Right ventricle myocardium inferior (tissue), 1 donor: ENCODE measurements at places on chromosomes 5 and 9.

DNA sequence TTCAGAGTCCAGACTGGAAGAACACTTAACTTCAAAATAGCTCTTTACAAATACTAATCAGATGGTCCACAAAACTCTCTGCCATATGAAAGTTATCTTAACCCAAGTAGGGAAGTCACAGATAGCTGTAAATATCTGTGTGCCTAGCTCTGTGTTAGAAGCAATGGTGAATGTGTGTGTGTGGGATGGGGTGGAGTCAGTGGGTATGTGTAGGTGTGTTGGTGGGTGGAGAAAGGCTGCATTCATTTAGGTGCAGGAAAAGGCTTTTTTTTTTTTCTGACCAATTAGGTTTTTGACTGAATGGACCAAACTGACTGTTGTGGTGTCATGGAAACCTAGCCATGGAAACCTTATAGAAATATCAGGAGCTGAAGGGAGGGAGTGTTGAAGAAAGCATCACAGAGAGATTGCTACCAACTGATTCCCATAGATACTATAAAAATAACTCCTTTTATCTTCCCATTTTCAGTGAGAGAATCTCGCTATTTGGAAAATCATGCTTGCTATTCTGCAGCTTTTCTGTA lies 156.2 kb upstream of the NR3C1 start:
- DNase-seq = no peak

GRCh38 chr9:133502112-133502511 lies 22.6 kb downstream of the MYMK start:
- no peak for DNase-seq

DNA sequence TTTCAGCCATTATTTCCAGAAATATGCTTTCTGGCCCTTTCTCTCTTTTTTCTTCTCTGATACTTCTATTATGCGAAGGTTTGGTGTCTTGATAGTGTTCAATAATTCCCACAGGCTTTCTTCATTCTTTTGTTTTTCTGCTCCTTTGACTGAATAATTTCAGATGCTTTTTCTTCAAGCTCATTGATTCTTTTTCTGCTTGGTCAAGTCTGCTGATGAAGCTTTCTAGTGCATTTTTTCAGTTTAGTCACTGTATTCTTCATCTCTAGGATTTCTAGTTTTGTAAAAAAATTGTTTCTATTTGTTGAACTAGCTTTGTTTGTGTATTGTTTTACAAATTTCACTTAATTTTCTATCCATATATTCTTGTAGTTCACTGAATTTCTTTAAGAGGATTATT lies 304.0 kb upstream of the TARS1 start:
- DNase-seq = no peak

DNA sequence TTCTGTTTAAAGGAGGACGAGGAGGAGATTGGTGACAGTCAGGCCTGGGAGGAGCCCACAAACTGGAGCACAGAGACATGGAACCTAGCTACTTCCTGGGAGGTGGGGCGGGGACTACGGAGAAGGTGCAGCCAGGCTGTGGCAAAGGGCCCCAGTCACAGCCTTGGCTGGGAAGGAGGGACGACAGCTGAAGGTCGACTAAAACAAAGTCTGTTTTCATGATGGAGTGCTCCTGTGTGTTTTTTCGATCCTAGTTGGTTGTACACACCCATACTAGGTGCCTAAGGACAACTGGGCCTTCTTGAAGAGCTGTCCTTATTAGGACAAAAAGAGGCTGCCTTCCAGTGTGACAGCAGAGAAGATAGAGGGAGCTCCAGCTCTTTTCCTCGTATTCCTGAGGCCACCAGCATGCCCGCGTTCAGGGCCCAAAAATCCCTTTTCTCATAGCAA lies 2.9 kb downstream of the CCDC107 start:
- DNase-seq = no peak

GRCh38 chr5:15704397-15704947 lies 204.5 kb downstream of the FBXL7 start:
- DNase-seq = no peak

GRCh38 chr9:12464910-12465512 lies 228.2 kb upstream of the TYRP1 start:
- no peak for DNase-seq

DNA sequence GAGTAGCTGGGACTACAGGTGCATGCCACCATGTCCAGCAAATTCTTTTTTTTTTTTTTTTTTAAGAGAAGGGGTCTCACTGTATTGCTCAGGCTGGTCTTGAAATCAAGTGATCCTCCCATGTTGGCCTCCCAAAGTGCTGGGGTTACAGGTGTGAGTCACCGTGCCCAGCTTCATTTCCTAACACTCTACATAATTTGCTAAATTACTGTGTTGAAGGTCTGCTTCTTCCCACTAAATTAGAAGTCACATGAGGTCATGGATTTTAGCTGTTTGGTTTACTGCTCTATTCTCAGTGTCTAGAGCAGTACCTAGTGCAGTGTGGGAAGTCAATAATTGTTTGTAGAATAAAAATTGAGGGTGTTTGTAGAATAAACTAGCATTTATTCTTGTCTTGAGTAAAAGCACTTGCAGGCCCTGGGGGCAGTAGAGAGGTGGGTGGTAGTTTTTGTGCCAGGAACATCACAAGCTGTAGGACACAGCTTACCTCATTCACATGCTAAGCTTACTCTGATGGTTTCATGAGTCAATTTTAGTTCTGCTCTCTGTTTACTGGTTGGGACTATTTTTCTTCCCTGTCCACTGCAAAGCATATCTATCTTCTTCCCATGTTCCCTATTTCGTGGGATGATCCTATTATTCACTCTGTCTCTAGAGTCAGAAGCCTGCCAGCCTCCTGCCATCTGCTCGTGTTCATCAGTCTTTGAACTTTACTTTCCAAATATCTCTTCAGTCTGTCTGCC lies 7.0 kb downstream of the TEX48 start:
- DNase-seq = no peak

- DNase-seq = no peak
Observed at GRCh38 chr5:78367318-78367991, 7.0 kb downstream of the SCAMP1 start.

DNA sequence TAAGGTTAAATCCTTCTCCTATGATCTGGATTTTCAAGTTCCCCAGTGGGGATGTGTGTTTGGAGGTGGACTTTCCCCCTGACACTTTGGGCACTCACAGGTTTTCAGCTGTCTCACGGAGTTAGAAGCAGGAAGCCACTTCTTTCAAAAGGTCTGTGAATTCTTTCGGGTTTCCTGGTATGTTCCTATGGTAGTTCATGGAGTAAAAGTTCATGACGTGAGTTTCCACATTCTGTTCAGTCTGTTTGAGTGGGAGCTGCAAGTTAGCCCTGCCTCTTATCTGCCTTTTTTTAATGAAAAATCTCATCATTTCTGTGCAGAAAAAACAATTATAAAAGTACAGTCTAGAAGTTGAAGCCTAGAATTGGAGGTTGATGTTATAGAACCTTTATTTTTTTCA lies 24.9 kb upstream of the SNCAIP start:
- no peak for DNase-seq

DNA sequence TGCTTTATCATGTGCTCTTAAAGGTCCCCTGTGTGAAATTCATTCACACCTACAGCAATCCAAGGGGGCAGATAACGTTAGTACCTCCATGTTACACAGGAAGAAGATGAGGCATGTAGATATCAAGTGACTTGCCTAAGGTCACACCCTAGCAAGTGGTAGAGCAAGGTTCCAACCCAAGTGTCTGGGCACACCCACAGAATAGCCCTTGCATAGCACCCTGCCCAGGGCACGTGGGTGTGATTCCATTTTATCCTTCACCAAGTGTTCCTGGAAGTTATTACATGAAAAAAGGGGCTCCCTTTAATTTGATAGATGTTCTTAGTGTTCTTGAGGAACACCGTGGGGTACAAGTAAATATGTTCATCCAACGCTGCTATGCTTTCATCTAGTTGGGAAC lies 4.9 kb downstream of the TMEM171 start:
- no peak for DNase-seq

DNA sequence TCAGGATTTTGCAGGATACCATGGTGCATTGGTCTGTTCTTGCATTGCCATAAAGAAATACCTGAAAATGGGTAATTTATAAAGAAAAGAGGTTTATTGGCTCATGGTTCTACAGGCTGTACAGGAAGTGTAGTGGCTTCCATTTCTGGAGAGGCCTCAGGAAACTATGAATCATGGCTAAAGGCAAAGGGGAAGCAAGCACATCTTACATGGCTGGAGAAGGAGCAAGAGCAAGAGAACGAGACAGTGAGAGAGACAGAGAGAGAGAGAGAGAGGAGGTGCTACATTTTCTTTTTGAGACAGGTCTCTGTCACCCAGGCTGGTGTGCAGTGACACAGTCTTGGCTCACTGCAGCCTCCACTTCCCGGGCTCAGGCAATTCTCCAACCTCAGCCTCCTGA lies 43.9 kb downstream of the P4HA2 start:
- no peak for DNase-seq

- DNase-seq = no peak
Observed at GRCh38 chr9:109369285-109369684, 48.4 kb upstream of the EPB41L4B start.

DNA sequence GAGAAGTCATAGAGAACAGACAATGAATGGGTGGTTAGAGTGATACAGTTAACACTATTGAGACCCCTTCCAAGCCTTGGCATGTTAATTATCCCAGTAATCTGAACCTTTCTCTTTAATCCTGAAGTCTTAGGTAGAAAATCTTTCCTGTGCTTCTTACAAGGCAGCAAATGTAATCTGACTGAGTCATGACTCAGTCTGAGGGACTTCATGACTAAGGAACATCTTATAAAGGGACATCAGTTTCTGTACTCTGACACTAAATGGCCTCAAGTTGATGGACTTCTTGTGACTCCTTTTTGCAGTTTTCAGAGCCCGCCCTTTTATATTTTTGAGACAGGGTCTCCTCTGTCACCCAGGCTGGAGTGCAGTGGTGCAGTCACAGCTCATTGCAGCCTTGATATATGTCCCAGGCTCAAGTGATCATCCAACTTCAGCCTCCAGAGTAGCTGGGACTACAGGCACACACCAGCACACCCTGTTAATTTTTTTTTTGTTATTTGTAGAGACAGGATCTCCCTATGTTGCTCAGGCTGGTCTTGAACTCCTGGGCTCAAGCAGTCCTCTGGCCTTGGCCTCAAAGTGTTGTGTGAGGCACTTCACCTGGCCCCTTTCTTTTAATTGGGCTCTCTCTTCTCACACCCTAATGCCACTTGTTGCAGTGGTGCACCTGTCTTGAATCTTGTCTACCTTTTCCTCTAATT lies 9.5 kb downstream of the EXOSC3 start:
- no peak for DNase-seq

DNA sequence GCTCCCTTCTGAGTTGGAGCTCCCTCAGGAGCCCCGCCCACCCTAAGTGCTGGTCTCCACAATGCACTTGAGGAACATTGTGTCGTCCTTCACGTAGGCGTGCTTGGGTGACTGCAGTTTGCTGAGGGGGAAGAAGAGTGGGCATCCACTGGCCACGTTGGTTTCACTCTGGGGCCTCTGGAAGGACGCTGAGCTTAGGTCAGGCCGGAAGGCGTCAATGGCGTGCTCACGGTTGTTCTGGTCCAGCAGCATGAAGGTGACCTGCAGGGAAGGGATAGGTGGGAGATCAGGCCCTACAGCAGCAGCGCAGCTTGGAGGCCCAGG lies 21.7 kb downstream of the TRAF1 start:
- no peak for DNase-seq

- no peak for DNase-seq
Observed at GRCh38 chr9:76519075-76519835, 60.3 kb downstream of the GCNT1 start.

DNA sequence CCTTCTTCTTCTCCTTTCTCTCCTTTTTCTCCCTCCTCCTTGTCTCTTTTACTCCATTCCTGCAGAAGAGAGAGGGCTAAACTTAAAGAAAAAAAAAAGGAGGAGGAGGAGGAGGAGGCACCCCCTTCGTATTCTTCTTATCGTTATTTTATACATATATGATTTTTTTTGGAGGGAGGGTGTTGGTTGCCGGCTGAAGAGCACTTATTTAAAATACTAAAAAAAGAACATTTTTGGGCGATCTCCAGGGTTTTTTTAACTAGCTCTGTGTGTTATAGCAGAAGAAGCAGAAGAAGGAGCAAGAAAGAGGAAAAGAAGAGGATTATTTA lies 381 bp downstream of the NR2F1 start:
- DNase-seq = no peak

- no peak for DNase-seq
Observed at GRCh38 chr5:164346785-164347630, 841.6 kb downstream of the MAT2B start.

- DNase-seq = no peak
Observed at GRCh38 chr5:23042226-23042625, 189.1 kb upstream of the CDH12 start.

DNA sequence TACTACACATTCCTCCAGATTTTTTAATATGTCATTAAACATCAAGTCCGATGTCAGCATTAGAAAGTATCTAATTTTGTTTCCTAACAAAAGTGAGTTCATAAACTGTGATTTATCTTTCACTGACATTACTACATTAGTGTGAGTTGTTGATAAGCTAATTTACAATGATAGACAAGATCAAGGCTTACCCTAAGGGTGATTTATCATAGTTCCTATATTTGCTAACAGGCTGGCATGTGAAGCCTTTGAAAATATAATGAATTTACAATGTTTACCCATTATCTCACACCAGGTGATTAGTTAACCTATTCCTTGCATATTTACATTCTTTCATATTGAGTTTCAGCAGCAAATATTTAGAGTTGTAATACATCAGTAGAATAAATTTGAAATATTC lies 1096.9 kb upstream of the NUDT12 start:
- DNase-seq = no peak

DNA sequence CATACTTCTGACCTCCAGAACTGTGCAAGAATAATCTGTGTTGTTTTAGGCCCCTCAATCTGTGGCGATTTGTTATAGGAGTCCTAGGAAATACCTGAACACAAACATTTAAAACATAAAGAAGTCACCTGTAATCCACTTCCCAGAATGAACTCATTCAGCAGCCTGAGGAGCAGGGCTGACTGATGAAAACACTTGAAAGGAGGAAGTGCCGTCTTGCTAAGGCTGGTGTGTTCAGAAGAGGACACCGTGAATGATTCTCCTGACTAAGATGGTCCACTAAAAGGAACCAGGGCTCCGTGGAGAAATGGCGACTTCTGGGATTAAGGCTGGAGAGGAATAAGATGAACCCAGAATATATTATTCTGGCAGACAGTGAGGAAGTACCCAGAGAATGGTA lies 18.7 kb upstream of the MARCHF6 start:
- DNase-seq = no peak

DNA sequence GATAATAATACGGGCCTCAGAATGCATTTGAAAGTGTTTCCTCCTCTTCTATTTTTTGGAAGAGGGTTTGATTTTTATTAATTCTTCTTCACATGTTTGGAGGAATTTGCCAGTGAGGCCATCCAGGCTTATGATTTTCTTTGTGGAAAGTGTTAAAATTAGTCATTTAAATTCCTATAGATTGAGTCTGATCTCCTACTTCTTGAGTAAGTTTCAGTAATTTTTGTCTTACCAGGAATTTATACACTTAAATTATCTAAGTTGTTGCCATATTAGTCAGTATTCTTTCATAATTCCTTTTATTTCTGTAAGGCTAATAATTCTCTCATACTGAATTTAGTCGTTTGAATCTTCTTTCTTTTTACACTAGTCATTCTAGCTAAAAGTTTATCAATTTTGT lies 25.2 kb upstream of the HAPLN1 start:
- DNase-seq = no peak
